Natural killer cell treated with Interleukin-12 subunit alpha and Interleukin-12 subunit beta and Interleukin-15 and Interleukin-18, amount 100 ng/mL, for 72 hours (primary cell): ENCODE measurements at places on chromosomes 5 and 9. TPM values are rescaled to one million over a fixed set of nuclear protein-coding genes. Genes with fewer than 3 reads are reported as not detected.

PTGES gene
- total RNA-seq = not detected

NR2F1 gene
- total RNA-seq = not detected

C5orf52 gene
- total RNA-seq = not detected

ZNF354C gene
- 3.2 TPM for total RNA-seq

FOXD1 gene
- total RNA-seq = 1.5 TPM

CNTRL gene
- total RNA-seq = 120 TPM

MEGF10 gene
- total RNA-seq = not detected

PHYHD1 gene
- 1.1 TPM for total RNA-seq

GNA14 gene
- 0.45 TPM for total RNA-seq

INIP gene
- 39.5 TPM for total RNA-seq

DBH gene
- total RNA-seq = not detected

RLN2 gene
- not detected for total RNA-seq

PKD2L2 gene
- not detected for total RNA-seq

GLDC gene
- 1.4 TPM for total RNA-seq

JAKMIP2 gene
- total RNA-seq = 5.5 TPM

C9orf57 gene
- total RNA-seq = not detected

STPG3 gene
- not detected for total RNA-seq
